ENCODE measurements at places on chromosomes 3 and 15. TPM values are rescaled to one million over a fixed set of nuclear protein-coding genes. Genes with fewer than 3 reads are reported as not detected.

DNA sequence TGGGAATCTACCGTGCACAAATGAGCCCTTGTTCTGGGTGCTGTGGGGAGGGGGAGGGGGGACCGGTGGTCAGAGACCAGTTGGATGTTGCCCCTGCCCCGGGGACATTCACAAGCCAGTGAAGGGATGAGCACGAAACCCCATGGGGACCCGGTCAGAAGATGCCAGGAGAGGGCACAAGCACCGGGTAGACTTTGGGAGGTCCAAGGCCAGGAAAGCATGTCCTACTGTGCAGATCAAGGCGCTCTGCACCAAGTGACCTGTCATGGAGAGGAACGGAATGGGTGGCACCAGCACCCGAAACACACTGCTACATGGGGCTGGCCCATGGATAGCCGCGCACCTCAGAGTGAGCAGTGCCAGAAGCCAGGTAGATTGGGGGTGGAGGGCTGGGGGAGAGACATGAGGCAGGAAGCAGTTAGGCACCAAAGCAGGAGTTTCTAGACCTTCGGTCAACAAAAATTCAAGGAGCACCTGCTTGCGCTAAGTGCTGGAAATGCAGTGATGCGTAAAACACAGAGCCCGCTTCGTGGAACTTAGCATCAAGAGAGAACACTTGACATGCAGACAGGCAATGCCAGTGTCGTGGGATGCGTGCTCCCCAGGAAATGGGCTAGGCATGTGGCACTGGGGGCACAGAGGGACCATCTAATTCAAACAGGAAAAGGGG lies 99.1 kb downstream of the CPN2 start:
- DNase-seq: no peak

DNA sequence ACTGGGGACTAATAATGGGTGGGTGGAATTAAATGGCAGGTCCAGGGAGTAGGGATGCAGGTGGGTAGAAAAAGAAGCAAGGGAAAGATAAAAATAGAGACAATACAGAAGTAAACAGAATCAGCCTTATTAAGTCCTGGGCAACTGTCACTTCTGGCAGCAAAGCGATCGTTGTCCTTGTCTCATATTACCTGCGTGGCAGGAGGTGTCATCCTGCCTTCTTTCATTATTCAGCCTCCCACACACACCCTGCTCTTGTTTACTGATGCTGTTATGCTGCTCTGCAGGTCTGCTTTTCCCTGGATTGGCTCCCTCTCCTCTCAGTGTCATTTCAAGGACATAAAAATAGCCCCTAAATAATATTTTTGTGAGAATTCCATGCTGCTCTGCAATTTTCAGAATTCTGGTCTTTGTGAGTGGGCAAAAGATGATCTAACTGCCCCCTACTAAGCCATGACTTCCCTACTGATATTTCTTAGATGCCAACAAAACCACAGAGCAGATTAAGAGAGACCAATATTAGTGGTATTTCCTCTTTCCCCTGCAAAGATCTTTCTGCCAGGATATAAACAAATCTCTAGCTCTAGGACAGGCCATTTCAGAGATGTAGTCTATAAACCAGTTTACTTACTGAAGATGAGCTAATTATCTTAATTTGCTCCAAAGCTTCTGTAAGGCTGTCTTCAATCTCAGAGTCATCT lies 8.5 kb downstream of the VEPH1 start:
- DNase-seq: no peak

DNA sequence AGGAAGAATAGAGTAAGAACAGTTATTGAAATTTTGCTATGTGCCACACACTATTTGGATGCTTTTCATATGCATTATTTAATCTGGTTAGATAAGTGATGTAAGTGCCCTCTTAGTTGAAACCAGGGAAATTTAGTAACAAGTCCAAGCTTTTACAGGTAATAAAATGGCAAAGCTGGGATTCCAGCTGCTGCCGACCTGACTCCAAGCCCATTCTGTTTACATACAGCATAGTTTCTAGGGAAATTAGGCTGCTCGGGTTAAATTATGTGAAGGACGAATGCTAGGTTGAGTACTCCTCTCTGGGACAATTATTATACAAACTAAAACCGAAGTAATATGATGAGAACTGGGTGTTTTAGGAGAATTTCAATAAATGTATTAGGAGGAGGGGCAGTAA lies 38.7 kb upstream of the FAH start:
- DNase-seq: no peak

The RETNLB gene
- not detected for total RNA-seq

DNA sequence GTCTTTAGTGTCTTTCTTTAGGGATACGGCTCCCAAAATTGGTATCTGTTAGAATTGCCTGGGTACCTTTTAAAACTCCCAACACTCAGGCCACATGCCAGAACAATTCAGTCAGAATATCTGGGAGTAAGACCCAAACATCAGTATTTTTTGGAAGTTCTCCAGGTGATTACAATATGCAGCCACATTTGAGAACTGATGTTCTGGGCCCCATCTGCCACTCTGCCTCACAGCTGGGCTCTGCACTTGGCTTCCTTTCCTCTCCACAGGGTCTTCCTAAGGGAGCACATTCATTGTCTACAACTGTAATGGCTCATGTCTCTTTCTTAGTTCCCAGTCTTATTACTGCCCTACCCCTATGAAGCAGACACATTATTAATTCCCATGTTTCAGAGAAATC lies 394.5 kb downstream of the MFSD1 start:
- no peak for DNase-seq

DNA sequence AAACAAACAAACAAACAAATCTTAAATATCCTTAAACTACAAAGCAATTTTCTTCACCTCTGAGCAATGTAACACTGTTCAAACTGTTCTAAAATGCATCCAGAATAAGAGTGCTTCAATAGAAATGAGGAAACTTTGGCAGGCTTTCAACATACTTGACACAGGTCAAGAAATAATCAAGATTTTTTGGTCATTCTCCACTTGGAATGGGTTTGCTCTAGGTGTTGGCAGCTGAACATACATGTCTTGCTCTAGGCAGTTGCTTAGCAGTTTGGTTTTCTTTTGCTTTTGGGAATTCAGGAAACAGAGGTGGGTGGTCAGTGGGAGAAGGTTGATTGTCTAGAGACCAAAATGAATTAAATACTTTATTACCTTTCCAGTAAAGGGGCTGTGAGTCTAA lies 1.4 kb upstream of the LRRC3B start:
- no peak for DNase-seq

DNA sequence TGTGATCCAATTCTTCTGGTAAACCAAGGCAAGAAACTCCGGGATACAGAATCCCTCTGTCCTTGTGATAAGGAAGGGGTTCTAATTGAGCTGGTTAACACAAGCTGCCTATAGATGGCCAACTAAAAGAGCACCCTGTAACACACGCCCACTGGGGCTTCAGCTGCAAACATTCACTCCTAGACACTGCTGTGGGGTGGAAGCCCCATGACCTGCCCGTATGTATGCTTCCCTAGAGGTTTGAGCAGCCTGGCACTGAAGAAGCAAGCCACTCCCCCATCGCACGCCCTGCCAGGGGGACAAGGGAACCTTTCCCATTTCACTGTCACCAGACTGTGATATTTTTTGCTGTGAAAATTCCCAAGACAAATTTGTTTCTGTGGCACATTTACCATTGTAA lies 516.9 kb upstream of the GOLIM4 start:
- DNase-seq: no peak

DNA sequence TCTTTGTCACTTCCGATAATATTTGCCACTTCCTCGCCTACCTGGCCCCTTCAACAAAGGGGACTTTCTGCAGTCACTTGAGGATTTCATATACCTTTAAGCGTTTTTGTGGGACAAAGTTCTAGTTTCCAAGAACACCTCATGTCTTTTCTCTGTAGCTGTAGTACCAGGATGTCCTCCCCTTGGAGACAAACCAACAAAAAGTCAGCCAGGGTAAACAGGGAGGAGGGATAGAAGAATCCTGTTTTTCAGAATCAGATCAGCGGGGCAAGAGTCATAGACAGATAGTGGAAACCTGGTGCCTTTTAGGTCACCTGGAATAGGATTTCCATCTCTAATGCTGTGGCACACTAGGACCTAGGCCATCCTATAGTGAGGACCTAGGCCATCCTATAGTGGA lies 4.5 kb downstream of the LRRC3B start:
- DNase-seq: no peak
